Hematopoietic multipotent progenitor cell treated with erythropoietin and hydrocortisone succinate and interleukin-3 and kit ligand, for 17 days (in vitro differentiated cells): ENCODE measurements at places on chromosomes 3 and 15.
A peak's percentile ranks its signal among the peaks of the same experiment; 100 is the strongest.

- no peak for DNase-seq
Observed at GRCh38 chr15:67468416-67468815, 52.5 kb upstream of the C15orf61 start.

- DNase-seq: no peak
Observed at GRCh38 chr15:33730815-33731214, 237.5 kb upstream of the CHRM5 start.

DNA sequence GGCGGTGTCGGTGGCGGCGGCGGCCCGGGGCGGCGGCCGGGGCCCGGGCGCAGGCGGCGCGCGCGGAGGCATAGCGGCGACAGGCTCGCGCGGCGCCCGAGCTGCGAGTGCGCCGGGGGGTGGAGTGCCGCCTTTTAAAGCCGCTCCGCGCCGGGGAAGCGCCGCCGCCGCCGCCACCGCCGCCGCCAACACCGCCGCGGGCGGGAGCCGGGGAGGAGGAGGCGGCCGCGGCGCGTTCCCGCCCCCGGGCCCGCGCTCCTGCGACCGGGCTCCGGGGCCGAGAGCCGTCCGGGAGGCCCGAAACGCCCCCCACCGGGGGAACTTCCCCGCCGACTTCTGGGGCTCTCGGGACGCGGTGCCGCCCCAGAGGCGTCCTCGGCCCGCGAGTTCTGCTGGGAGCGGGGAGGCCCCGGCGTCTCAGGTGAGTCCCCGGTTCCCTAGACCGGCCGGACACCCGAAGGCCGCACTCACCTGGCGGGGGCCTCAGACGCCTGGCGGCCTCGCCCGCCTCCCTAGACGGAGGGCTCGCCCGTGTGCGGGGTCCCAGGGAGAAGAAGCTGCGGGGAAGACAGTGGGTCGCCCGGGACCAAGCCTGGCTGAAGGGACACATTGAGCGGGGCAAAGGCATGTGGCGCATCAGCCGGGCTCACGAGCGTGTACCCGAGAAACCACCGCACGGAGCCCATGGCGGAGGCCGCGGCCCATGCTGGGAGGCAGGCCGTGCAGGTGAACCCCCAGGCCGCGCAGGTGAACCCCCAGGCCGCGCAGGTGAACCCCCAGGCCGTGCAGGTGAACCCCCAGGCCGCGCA, at the start of gene PCSK6:
Gene PCSK6, minus strand, starts transcription at position 109 of the 809 bp plus-strand sequence. Its CDS starts 37 bp downstream, at position 72.
- no peak for DNase-seq

DNA sequence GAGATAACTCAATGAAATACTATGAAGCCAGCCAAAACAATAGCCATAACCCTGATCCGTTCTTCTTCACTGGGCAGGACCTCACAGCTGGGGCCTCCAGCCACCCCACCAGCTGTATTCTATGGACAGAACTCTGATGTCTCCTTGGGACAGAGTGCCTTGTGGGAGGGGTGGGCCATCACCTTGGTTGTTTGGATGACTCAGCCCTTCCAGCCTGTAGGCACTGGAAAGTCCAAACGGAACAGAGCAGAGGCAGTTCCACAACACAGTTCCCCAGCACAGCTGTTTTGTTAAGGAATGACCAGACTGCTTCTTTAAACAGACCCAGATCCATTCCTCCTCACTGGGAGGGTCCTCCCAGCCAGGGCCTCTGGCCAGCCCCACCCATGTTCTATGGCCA, 31.9 kb upstream of the ZBED2 start:
- DNase-seq: no peak

DNA sequence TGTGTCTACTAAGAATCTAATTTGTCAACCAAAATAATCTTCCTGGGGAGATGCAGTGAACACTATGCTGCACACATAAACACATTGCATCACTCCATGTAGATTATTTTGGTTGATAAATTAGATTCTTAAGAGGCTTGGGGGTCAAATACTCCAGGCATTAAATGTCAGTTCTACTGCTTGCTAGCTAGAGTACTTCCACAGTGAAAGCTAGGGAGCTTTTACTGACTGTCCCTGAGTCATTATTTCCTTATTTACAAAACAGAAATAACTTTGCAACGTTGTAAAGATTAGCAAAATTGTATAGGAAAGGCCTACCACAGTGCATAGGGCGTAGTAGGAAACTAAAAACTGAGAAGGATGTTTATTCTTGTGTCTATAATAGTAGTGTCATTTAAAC, 12.9 kb upstream of the TMC3 start:
- no peak for DNase-seq

GRCh38 chr3:173977747-173978146, 580.2 kb downstream of the NLGN1 start:
- DNase-seq: no peak

GRCh38 chr15:42375941-42376340, 16.6 kb downstream of the CAPN3 start:
- DNase-seq: no peak

GRCh38 chr15:50840520-50840919, 68.0 kb upstream of the AP4E1 start:
- no peak for DNase-seq

- no peak for DNase-seq
Observed at GRCh38 chr3:189331002-189331418, 159.2 kb downstream of the TPRG1 start.

DNA sequence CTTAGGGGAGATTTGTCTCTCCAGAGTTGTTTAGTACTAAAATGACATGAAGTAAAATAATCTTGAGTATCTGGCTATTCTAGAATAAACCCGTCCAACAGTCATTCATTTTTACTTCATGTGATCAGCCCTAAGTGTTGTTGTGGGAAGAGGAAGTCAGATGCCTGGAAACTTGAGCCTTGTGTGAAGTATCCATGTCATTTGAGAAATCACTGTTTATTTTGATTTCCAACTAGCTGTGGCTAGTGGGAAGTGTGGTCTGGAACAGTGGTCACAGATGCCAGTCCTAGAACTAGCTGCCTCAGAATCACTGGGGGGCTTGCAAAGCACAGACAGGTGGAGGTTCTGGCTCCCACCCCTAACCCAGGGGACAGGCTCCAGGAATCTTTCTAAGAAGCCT, 77.7 kb upstream of the LIMD1 start:
- no peak for DNase-seq

GRCh38 chr15:94294556-94294955, 63.2 kb downstream of the MCTP2 start:
- no peak for DNase-seq

DNA sequence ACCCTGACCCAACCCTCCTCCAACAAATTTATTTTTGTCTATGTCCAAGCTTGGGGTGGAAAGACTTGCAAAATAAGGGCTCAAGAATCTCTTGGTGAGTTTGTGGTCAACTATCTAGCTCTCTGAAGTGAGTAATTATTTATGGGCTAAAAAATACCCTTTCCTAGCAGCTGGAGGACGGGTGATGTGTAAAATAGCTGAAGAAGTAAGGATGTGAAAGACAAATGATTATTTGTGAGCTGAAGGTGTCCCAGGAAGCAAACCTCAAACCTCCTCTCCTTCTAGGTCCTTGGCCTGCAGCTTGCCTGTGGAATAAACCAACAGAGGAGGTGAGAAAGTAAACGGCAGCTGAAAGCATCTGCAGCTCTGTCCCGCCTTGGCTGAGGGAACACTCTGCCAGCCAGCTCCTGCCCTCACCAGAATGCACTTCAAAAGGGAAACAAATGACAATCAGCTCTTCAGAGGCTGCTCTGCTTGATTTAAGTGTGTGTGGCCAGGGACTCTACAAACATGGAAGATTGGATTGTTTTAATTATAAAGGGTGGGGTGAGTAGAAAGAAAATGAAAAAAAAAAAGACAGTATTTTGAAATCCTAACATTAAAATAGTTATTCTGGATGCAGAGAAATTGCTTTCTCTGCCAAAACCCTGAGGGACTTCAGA, 60.3 kb downstream of the TM4SF4 start:
- DNase-seq: no peak

DNA sequence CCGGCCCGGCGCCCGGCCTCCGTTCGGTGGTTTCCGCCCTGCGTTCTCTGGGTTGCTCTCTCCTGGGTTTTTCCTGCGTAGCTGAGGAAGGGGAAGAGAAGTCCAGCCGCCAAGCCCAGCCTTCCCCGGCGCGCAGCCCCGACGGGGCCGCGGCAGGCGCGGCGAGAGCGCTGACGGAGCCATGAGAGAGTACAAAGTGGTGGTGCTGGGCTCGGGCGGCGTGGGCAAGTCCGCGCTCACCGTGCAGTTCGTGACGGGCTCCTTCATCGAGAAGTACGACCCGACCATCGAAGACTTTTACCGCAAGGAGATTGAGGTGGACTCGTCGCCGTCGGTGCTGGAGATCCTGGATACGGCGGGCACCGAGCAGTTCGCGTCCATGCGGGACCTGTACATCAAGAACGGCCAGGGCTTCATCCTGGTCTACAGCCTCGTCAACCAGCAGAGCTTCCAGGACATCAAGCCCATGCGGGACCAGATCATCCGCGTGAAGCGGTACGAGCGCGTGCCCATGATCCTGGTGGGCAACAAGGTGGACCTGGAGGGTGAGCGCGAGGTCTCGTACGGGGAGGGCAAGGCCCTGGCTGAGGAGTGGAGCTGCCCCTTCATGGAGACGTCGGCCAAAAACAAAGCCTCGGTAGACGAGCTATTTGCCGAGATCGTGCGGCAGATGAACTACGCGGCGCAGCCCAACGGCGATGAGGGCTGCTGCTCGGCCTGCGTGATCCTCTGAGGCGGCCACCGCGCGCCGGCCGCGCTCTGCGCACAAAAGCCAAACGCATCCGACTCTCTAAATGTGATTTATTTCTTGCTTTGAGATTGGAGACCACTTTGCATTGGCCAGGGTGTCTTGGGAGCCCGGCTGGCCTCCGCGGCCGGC, 727 bp downstream of the RAP2B start:
- peak; percentile 55 for DNase-seq

DNA sequence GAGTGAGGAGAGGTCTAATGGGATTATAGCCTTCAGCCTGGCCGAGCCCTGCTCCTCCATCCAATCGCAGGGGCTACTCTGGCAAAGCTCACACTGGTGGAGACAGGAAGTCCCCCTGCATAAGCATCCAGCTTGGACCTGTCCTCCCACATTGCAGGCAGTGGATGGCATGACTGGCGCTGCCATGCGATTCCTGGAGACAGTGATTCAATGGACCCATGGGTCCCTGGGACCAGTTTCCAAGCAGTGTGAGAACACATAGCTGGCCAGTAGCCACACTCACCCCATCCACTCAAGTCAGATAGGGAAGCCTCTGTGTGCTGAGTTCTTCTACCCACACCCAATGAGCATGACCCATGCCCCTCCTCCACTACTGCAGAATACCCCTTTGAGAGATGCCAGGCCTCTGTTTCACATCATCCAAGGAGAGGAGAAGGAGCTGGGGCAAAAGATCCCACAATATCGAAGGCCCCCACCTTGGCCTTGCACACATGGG, 18.1 kb upstream of the POC1A start:
- no peak for DNase-seq

- DNase-seq: no peak
Observed at GRCh38 chr3:142087676-142088075, 61.7 kb downstream of the TFDP2 start.

GRCh38 chr3:118445036-118445435, 589.6 kb downstream of the IGSF11 start:
- DNase-seq: no peak
